ENCODE measurements at places on chromosomes 12 and 14.

DNA sequence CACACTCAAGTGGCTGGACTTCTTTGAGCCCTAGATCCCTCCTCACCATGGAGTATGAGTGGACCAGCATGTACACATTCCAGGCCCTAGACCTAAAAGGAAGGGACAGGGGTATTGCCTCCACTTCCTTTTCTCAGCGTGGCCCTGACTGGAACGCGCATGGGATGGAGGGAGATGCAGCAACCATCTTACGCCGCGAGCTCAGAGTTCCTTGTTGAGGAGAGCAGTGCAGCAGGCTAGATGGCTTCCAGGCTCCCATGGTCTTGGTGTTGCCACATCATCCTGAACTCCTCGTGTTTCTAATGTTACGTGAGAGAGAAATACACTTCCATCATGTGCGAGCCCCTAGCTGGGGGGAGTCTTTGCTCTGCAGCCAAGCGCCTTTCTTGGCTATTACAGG, 61.8 kb upstream of the DIO3 start:
- DNase-seq: no peak

DNA sequence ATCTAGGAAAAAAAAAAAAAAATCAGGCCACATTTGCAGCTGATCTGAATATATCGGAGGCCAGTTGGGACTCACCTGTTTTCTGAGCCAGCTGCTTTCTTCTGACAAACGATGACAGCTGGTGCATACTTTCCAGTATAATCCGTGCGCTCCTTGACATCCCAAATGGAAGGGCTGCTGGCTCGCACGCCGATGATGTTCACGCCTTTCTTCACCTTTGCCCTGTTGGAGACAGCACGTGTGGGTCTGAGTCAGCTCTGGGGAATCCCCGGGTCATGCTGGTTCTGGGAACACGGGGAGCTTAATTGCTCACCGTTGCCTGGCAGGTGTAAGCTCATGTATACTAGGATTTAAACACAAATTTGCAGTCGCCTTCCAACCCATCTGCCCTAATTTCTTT, 372.8 kb downstream of the TMEM132D start:
- DNase-seq: no peak

DNA sequence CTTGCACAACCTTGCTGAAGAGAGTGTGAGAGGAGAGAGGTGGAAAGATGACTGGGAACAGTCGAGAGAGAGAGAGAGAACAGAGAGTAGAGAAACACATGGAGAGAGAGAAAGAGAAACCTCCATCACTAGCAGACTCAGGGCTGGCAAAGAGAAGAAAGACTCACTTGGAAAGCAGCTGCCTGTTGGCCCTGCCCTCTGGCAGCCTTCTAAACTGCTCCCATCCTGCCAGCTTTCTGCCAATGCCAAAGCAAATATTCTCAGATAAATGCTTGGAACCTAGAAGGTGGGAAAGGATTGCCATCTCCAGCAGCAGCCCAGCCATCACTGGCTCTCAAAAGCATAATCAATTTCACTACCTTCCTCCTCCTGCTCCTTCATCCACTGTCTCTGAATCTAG, 107.9 kb upstream of the WSCD2 start:
- DNase-seq: no peak

DNA sequence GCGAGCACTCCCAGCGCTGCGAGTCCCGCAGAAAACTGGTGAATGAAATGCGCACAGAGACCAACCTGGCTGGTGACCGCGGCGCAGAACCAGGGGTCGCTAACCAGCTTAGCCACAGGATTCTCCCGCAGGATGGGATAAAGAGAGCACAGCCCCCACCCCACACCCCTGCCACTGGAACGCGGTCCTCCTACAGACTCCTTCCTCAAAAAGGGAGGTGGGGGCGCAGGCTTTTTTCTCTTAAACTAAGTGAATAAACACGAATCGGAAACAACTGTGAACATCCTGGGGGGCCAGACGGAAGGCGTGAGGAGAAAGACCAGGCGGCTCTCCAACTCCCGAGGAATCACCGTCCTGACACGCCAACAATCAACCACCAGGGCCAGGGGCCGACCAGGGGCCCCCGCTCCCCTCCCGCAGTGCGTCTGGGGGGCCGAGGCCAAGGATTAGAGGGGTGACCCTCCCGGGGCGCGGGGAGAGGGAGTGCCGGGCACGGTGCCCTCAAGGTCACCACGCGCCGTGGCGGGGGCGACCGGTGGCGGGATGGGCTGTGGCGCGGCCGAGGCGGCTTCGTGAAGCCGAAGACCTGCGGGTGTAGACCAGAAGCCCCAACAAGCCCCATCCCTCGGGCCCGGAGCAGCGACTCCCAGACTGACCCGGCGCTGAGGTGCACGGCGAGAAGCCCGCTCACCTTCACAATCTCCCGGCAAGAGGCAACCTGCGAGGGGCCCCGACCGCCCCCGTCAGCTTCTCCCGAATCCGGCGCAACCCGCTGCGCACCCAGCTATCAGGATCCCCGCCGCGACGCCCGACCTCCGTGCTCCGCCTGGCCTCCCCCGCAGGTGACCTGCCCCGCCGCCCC, 704 bp downstream of the ATP2B1 start:
- DNase-seq: no peak

DNA sequence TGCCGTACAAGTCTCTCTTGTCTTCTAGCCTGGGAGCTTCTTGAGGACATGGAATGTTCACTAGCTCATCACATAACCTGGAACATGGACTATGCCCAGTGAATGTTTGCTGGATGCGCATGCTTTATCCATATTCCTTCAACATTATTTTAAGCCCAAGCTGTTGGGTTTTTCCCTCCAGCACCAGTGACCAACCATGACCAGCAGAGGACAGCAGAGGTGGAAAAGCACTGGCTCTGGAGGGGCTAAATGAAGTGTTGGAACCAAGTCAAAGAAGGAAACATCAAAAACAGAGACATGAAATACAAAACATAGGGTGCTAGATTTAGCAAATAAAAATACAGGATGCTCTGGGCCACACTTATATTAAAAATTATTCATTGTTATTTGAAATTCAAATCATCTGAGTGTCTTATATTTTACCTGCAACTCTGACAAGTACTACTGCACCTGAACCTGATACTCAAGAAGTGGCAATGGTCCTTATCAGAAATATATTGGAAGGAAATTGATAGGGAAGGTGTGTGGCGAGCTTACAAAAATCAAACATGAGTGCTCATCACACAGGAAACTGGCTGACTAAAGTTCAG, 23.1 kb upstream of the HELB start:
- DNase-seq: no peak

DNA sequence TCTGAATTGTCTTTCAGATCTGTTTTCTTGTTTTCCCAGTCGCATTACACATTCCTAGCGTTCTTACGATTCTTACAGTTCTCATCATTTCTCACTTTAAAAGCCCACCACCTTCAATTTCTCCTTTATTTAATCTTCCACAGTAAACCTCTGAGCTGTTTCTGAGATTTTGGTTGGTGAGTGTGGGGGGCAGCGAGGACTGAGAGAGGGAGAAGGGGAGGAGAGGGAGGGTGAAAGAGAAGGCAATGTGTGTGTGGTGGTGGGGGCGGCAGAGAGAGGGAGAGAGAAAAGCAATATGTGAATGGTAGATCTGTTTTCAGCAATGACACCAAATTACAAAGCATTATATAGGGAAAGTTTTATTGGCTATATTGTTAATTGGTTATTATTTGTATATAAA, 282.6 kb downstream of the SOX5 start:
- no peak for DNase-seq

- DNase-seq: no peak
Observed at GRCh38 chr12:107411792-107412535, 273.6 kb upstream of the PWP1 start.

- DNase-seq: no peak
Observed at GRCh38 chr12:54431911-54432814, 13.1 kb upstream of the ITGA5 start.

GRCh38 chr12:102958073-102958829, 777 bp downstream of the ASCL1 start:
- peak; percentile 39 for DNase-seq

- no peak for DNase-seq
Observed at GRCh38 chr12:24494401-24494800, 454.5 kb downstream of the BCAT1 start.

- DNase-seq: no peak
Observed at GRCh38 chr12:14774906-14775635, 28.2 kb downstream of the WBP11 start.

DNA sequence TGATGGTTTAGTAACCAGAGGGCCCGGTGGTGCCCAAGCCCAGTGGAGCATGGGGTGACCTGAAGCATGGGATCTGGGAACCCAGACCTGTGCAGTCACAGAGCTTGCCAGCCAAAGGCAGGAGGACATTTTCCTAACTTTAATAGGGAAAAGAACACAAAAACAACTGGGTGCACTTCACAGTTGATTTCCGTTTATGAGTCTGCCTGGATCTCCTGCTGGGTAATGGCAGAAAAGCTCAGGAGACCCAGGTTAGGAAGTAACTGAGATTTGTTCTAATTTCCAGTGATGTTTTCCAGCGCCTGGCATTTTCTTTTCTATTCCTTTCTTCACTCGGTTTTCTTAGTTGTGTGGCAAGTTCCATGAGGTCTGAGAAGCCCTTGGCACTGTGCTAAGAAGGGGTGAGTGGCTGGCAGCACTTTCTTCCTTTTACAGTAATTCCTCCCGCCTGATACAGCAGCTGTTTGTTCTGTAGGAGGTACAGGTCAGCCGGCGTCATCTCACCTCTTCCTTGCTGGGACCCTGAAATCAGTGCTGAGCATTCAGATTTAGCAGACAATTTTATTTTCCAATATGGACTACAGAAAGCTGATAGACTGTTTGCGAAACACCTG, 5.1 kb downstream of the CACNA1C start:
- no peak for DNase-seq

DNA sequence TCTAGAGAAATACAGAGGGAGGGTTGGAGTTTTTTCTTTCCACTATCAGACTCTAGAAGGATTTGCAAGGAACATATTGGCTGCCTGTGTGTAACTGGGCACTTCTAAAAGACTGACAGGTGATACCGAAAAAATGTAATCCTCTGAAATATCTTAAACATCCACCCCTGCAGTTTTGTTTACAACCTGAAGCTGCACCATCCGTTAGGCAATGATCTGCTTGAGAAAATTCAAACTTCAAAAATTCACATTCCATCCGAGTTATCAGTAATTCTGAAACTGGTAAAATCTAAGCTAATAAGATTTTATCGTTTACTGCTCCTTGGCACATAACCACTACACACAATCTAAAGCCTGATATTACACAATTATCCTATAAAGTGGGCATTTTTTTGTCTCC, 528.6 kb downstream of the FUT8 start:
- no peak for DNase-seq

- DNase-seq: no peak
Observed at GRCh38 chr12:58163021-58163420, 221.7 kb downstream of the ATP23 start.

DNA sequence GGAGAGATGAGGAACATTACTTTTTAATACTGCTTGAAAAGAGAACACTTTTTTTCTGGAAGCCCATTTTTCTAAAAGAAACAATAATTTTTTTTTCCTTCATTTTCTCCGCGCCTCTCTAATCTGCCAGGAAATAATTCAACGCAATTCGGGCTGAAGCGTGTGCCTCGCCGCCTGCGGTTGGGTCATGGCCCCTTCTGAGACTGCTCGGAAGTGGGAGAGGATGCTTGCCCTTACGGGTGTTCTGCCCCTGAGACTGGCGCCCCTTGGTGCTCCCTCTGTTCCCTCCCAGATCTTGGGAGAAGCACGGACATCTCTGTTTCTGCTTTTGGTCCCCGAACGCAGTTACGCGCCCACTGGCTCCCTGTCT, 332 bp upstream of the TBC1D30 start:
- no peak for DNase-seq

- no peak for DNase-seq
Observed at GRCh38 chr14:104110491-104111209, 25.1 kb downstream of the ASPG start.

DNA sequence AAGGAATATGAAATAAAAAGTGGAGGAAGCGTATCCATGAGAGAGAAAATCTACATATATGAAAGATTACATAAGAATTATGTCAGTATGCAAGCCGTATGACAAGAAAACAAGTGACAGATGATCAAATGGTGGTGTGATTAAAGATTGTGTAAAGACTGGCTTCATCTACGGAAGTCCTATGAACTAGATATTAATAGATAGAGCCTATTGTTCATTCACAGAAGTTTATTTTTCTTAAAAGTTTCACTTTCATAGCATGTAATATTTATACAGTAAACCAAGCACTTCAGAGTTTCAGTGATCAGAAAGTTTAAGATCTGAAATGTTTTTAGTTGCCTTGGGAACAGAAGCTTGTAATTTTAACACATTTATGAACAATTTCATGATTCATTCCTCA, 84.5 kb downstream of the VRK1 start:
- DNase-seq: peak; percentile 8

DNA sequence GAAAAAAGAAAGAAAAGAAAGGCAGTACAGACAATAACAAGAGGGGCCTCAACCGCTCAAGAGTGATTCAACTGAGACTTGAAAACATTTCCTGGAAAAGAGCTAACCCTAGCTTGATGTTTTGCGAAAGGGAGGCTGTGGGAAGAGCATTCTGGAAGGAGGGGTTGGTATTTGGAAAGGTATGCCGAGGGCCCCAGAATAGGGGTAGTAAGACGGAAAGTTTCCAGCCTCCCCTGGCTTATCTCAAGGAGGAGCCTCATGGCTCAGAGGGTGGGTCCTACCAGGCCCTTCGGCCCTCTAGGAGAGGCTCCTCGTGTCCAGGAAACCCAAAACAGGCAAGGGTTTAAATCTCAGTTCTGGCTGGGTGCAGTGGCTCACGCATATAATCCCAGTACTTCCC, 8.4 kb downstream of the RNU4-2 start:
- no peak for DNase-seq

DNA sequence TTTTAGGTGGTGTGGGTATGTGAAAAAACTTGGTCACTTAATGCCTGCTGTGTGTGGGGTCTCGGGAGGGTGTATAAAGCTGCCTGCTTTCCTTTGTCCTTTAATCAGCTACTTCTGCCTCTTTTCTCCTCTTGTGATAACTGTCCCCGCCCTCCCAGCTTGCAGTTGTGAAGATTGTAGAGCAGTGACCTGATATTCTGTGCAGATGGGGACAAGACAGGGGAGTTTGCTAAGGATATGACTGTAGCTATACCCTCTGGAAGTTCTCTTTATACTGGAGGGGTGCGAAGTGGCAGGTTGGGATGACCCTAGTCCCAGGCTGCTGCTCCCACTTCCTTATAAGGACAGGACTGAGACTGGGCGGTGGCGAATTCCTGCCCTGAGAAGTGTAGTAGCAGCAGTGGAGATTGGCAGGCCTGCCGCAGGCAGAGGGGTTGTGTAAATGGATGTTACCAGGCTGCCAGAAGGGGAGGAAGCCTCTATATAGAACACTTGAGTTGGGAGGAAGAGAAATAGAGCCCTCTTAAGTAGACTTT, 835 bp downstream of the MYL6 start:
- DNase-seq: no peak

GRCh38 chr14:106631879-106632278, 1105.5 kb downstream of the TMEM121 start:
- DNase-seq: no peak

Data from GM18507 (cell line).